ENCODE measurements at places on chromosomes 6 and 20.

DNA sequence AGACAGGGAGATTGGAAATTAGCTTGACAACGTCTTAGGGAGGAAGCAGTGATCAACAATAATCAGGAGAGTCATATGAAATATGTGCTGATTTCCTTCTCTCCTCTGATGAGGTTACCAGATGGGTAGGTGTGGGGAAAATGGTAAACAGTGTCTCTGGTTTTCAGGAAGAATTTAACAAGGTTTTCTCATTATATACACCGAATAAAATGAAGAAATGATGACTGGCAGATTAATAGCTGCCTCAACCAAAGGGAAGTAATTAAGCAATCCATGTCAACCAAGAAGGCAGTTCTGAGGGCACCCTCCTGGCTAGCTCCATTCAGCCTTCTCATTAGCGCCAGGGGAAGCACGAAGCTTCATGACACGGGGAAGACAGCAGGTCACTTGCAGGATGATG lies 12.7 kb upstream of the RAMACL start:
- no peak for DNase-seq

DNA sequence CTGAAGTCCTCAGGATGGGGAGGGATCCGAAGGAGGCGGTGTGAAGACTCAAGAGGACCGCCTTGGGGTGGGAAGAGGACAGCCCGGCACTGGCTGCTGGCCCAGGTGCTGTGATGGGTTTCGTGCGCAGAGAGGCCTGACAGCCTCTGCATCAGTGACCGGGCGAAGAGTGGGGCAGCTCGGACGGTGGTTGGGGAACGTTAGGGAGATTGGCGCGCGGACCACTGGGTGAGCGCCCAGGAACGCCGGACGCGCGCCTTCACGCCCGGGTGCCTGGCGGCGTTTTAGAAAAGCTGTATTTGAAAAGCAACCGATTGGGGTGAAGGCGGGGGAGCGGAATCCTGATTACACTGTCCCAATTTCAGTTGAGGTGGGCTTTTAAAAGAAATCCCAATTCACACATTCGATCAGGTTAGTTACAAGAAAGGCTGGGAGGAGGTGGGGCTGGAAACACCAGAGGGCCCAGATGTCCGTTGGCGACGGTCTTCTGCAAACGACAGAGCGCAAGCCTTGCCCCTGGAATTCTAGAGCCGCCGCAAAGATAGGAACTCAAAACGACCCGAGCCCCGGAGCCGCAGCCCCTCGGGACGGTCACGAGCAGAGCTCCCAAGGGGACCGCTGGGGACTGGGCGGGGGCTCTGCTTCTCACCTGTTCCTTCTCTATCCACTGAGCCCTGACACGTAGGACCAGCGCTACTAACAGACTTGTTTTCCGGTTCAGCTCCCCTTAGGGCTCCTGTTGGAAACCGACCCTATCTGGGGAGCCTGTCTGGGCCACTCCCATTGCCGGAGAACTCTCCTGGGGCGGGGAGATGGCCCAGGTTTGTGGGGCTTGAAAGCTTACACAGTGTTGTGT lies 8.5 kb upstream of the TRIM40 start:
- no peak for DNase-seq

- no peak for DNase-seq
Observed at GRCh38 chr6:28531479-28532128, 5.9 kb downstream of the GPX5 start.

DNA sequence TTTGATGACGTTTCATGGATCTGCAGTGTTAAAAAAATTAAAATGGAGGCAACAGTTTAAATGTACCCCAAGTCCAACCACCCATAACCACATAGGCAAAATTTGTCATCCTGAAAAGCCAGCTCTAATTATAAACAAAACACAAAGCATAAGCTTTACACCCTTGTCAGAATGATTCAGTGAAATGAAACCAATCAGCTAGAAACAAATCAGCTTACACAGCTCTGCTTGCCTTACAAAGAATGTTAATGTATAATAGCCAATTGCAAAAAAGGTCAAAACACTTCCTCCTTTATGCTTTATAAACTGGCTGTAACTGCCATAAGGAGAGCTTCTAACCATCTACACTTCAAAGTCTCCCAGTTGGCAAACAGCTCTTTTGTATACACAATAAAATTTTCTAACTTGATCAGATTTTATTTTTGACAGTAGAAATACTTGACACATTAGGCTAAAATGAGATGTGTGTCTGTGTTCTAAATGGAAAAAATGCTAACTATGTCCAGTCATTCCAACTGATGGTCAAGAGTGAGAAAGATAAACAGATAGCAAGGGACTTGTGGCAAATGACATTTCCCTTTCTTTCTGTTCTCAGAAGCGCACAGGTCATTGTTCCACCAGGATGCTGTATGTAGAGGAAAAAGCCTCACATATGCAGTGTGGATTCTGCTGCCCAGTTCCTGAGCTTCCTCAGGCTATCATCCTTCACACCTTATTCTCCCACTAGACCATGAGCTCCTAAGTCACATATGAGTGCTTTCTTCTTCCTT lies 344.3 kb upstream of the ID4 start:
- no peak for DNase-seq

GRCh38 chr6:116866281-116866871 lies 10.7 kb upstream of the RFX6 start:
- no peak for DNase-seq

Data from SHP77 treated with DMSO at 0.1 percent for 48 hours (cell line).